ENCODE measurements at places on chromosomes 2 and 18.

GRCh38 chr18:10482985-10483949, 28.8 kb downstream of the APCDD1 start:
- no peak for DNase-seq

DNA sequence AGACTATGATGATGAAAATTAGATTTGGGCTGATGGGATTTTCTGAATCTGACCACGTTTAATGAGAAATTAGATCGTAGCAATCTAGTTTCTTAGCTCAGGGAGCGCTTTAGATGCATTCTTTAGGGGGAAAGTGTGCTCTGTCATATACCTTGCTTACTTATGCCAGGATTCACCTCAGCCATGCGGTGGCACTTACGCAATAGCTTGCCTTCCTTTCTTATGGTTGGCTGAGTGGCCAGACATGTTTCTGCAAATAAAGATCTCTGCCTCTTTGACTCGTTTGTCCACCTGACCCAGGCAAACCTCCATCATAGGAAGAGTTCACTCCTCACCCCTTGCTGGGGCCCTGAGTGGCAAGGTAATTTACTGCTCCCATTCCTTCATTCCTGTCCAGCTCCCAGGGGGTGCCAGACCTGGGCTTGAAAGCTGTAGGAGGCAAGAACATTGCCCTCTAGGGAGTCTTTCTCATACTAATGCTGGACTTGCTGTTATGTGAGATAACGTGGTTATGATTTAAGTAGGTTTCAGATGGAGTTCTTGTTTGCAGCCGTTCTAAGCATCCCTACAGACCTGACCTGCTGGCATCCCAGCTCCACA, 57.1 kb downstream of the FBLN7 start:
- no peak for DNase-seq

DNA sequence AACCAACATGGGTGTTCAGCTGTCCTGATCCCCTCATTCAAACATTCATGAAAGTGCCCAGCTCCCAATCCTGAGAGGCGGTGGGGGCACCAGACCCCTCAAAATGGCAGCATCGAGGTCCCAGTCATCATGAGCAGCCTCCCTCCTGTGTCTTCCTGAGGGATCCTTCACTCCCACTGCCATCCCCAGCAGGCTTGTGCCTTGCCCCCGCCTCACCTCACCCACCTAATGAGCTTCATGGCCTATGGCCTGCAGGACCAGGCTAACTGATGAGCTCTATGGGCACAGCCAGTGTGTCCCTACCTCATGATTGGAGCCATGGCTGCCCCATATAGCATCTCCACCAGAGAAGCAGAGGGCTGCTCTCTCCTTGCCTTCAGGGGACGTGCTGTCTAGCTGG, 47.3 kb upstream of the SLC14A2 start:
- no peak for DNase-seq

GRCh38 chr2:44135771-44136170, 32.9 kb upstream of the PPM1B start:
- no peak for DNase-seq

GRCh38 chr2:17426743-17427142, 91.5 kb downstream of the RAD51AP2 start:
- DNase-seq: no peak

DNA sequence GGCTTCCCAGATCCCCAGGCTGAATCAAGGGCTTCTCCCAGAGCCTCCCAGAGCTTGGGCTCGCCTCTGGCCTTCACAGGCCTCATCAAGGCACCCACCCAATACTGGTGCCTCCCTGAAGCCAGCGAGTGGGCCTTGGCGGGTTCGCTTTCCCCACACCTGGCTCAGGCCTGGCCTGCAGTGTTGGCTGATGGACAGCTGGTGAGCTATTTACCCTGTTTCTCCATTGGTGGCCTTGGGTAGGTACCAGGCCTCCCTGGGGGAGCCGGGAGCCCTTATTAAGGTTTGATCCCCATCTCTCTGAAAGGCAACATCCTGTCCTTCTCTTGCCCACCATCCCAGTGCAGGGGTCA, 18.2 kb upstream of the DUSP2 start:
- DNase-seq: no peak

Data from stimulated activated CD4-positive, alpha-beta T cell treated with anti-CD3 and anti-CD28 coated beads, Interleukin-1b, Interleukin-23, amount 100 ng/mL, for 4 hours (primary cell).